GM04504 (cell line): ENCODE measurements at places on chromosomes 3 and 15.

DNA sequence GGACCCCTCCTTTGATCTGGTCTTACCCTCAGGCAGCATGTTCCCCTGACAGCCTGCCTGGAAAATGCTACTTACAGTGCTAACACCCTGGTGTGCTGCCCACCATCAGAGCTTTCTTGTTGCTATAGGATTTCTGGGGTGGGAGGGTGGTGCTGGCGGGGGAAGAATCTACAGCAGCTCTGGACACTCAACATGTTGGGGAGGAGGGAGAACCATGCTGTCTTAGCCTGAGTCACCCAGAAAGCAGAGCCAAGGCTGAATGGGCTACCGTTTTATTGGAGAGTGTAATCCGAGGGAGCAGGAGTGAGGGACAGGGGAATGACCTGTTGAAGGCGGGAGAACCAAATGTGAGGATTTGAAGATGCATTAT is 45.6 kb downstream of the MFSD1 start:
- no peak for DNase-seq

- DNase-seq, result no peak
These were observed 25.9 kb downstream of the SHISA5 start for GRCh38 chr3:48477959-48478520.

GRCh38 chr15:75167588-75168350 is 33.9 kb upstream of the C15orf39 start:
- no peak for DNase-seq

DNA sequence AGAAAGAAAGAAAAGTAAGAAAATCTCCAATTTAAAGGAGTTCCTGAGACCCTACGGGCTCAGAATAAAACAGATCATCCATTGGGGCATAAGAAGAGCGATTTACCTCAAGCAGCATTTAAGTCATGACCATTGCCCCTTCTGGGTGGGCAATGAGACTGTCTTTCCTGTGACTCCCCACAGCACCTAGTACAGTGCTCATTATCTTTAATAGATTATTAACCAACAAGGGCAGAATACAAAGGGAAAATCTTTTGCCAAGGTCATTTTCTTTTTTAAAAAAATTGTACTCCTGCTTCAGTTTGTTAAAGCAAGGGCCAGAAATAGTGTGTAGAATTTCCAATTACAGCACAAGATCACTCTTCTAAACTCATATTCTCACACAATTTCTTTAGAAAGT is 443.3 kb upstream of the AGTR1 start:
- DNase-seq, result no peak

DNA sequence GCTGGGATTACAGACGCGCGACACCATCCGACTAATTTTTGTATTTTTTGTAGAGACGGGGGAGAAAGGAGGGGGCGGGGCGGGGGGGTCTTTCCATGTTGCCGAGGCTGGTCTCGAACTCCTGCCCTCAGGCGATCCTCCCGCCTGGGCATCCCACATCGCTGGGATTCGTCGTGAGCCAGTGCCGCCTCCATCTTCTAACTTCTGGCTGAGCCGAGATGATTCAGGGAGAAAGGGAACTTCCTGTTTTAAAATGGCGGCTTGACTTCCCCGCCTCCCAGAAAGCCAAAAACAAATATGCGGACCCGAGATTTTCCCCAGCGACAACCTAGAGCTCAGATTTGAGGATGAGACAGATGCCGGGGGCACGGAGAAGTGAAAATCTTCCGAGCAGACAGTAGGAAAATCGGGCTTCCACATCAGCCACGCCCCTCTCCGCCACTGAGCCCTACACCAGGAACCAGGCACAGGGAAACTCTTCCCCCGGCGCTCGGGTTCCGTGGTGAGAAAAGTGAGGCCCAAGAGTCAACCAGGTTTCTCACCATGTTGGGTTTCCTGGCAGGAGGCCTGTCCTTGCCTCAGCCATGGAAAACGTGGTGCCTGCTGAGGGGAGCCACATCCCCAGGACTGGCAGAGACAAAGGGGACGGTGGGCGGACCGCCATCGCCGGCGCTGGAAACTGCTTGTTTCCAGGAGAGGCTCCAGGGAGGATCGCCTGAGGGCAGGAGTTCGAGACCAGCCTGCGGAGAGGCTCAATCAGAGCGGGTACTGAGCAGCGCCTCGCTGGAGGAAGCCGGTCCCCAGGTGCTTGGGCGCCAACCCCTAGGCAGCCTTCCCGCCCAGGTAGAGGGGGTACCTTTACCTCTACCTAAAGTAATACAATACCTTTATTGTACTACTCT is 18.7 kb downstream of the CHST14 start:
- DNase-seq, result no peak

DNA sequence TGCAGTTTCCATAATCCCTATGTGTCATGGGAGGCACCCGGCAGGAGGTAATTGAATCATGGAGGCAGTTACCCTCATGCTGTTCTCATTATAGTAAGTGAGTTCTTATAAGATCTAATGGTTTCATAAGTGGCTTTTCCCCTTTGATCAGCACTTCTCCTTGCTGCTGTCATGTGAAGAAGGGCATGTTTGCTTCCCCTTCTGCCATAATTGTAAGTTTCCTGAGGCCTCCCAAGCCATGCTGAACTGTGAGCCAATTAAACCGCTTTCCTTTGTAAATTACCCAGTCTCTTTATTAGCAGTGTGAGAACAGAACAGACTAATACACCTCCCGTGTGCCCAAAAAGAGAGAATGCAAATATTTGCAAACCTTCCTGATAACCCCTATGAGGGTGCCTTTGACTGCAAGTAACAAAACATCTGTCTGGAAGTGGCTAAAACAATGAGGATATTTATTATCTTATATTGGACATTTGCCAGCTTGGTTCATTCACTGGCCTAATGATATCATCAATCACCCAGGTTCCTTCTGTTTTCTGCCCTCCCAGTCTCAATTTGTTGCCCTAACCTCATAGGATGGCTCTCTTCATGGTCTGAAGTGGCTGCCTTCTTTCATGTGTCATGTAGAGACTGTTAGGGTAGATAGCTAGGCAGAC is 68.7 kb downstream of the BHLHE40 start:
- no peak for DNase-seq

- peak; percentile 71 for DNase-seq
These were observed 14.1 kb downstream of the LACTB start for GRCh38 chr15:63135804-63136203.

DNA sequence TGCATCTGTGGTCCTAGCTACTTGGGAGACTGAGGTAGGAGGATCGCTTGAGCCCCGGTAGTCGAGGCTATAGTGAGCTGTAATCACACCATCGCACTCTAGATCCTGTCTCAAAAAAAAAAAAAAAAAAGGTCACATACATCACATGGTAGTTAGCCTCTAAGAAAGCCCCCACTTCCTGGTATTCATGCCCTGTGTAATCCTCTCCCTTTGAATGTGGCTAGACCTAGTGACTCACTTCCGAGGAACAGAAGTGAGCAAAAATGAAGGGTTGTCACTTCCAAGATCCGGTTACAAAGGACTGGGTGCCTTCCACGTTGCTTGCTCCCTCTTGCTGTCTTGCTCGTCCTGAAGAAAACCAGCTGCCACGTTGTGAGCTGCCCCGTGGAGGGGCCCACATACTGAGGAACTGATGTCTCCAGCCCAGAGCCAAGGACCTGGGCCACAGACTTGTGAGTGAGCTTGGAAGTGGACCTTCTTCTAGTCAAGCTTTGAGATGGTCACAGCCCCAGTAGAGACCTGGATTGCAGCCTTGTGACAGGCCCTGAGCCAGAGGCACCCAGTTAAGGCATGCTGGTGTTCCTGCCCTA is 12.6 kb upstream of the LCTL start:
- no peak for DNase-seq
